Fibroblast of villous mesenchyme (primary cell): ENCODE measurements at places on chromosomes 1 and 21.

GRCh38 chr1:111988743-111989453 lies 570 bp downstream of the KCND3 start:
- DNase-seq: no peak

- no peak for DNase-seq
Observed at GRCh38 chr1:98196012-98196411, 275.2 kb upstream of the DPYD start.

GRCh38 chr1:17365293-17365692 lies 6.7 kb upstream of the PADI6 start:
- DNase-seq: no peak

- peak; percentile 85 for DNase-seq
Observed at GRCh38 chr1:172322219-172323061, 98.0 kb upstream of the C1orf105 start.

GRCh38 chr21:45109831-45110492 lies 35.6 kb downstream of the ADARB1 start:
- DNase-seq: no peak

GRCh38 chr1:101293461-101294051 lies 56.7 kb downstream of the S1PR1 start:
- DNase-seq: peak; percentile 35

DNA sequence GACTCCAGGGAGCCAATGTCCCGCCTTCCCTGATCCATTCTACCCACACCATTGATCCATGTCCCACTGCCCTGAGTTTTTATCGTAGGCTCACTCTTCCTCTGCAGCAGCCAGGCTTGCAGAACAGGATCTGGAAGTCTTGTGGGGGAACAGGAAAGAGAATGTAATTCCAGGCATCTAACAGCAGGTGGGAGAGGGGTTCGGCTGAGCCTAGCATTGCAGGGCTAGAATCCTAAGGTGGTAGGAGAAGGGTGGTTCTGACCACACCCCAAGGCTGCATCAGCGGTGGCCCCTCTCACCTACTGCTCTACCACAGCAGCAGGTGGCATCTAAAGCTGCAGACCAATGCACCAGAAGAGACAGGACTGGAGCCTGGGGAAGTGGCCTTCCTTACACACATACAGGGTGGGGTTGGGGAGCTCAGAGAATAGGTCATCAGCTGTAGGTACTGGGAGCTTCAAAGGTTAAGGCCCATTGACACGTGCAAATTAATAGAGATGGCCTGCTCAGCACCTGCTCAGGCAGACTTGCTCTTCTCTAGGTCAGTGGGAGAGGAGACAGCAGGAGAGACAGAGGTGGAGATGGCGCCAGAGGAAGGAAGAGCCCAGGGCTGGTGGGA lies 20.5 kb downstream of the KNCN start:
- DNase-seq: no peak

- DNase-seq: no peak
Observed at GRCh38 chr1:43348343-43348808, 10.4 kb upstream of the CDC20 start.

DNA sequence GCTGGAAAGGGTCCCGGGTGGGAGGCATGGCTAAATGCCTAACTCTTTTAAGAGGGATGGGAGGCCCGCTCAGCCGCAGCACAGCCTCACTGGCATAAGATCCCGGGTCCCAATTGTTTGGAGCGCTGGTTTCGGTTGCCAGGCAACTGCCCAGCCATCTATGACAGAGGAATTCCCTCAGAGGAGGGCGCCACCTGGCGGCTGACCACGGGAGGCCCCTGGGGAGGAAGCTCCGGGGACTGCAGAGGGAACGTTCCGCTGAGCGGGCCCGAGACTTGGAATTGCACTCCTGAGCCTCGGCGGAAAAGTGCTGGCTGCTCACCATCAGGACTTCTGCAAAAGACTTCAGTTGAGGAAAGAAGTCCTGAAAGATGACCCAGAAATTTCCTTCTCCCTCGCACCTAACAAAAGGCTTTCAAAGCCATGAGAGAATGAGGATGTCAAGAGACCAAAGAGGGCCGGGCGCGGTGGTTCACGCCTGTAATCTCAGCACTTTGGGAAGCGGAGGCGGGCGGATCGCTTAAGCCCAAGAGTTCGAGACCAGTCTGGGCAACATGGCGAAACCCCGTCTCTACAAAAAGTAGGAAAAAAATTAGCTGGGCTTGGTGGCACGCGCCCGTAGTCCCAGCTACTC lies 1.1 kb upstream of the ELAPOR1 start:
- DNase-seq: peak; percentile 91

DNA sequence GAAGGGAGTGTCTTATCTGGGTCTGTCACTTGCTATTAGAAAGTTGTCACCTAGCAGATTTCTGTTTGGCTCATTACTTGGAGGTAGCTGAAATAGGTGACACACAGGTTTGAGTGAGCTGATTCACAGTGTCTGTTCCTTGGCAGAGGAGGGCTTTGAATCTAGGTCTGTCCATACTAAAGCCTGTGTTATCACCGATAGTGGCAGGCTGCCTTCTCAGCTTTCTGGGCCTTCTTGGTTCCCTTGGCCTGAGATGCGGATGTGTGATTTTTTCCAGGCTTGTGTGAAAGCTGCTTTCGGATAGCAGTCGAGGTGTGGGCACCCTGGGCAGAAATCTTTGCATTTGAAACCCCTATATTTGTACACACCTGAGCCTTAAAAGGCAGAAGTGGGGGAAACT lies 73.9 kb downstream of the ACTL8 start:
- no peak for DNase-seq

GRCh38 chr1:13700521-13701270 lies 708 bp downstream of the PRDM2 start:
- peak; percentile 22 for DNase-seq

- DNase-seq: no peak
Observed at GRCh38 chr1:207808322-207808705, 56.5 kb downstream of the CD46 start.

DNA sequence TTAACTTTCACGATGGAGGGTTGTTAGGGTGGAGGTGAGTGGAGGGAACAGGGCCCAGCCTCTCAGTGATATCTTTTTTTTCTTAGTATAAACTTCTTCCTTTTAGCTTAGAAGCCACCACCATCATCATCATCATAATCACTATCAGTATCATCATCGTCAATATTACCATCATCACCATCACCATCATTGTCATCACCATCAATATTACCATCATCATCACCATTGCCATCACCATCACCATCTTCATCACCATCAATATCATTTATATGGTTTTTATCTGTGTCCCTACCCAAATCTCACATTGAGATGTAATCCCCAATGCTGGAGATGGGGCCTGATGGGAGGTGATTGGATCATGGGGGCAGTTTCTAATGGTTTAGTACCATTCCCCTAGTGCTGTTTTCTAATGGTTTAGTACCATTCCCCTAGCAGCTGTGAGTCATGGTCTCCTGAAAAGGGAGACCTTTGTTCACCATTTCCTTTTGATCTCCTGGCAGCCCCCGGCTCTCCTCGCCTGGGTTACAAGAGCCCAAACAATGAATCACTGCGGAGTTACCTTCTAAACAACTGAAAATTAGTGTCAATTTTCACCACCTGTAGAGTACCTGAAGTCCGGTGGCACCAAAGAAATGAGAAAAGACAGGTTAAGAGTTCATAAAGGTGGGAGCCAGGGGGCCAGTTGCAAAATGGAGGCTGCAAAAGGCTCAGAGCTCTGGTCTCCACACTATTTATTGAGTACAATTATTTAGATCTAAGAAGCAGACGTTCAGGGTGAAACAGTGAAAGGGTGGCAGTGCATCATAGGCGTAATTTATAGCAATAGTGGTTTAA lies 3.1 kb upstream of the PLA2G2E start:
- DNase-seq: no peak

DNA sequence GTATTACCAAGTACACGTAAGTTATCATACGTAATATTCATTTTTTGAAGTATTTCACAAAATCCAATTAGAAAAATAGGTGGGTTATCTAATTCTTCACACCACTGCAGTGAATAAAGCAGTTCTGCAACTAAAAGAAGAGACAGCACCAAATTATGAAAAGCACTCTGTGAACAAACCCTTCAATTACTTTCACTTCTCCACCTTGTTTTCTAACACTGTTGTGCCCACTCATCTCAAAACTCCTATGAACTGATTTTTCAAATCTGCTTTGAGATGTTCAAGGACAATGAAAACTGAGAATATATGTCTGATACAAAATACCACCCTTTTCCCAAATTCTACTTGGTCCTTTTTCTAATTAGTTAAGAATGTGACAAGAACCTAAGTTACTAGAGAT lies 39.4 kb downstream of the LTN1 start:
- DNase-seq: no peak

DNA sequence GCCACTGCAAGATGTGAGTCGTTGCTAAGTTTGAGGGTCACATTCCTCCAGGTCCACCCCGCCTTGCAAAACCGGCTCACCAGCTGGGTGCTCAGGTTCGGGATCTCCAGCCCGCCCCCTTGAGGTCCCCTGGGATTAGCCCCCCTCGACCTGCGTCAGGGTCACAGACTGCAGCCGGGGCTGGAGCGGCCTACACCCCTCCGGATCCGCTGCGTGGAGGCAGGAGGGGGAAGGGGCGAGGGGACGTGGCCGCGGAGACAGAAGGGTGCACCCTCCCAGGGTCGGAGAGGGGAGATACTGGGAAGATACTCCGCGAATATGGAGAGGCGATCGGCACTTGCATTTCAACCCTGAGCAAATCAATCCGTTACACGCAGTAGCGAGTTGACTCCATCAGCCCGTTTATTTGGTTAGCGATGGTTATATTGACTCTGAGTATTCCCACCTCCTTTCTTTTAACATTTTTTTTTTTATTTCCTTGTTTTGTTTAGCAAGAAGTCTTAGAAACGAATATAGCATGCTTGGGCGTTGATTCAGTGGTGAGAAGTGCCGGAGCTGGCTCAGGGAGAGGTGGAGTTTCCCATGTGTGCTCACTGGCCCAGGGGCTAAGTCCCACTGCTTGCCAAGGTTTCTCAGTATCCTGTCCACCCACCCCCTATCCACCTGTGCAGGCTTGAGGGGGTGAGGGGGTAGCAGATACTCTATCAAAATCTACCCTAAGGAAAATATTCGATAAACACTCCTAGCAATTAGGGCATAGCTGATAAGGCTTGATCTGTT lies 997 bp downstream of the IFNAR2 start:
- peak; percentile 45 for DNase-seq

GRCh38 chr1:152411134-152411533 lies 2.9 kb downstream of the CRNN start:
- DNase-seq: no peak

- DNase-seq: no peak
Observed at GRCh38 chr1:243849421-243850201, 432 bp downstream of the AKT3 start.

DNA sequence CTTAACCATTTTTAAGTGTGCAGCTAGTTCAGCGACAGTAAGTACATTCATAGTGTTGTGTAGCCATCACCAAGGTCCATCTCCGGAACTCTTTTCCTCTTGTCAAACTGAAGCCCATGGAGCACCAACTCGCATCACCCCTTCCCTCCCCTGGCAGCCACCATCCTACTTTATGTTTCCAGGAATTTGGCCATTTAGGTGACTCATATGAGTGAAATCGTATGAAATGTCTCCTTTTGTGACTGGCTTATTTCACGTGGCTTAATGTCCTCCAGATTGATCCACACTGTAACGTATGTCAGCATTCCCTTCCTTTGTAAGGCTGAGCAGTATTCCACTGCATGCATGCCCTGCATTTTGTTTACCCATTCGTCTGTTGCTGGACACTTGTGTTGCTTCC lies 2.5 kb downstream of the COL6A2 start:
- DNase-seq: peak; percentile 83

- DNase-seq: peak; percentile 24
Observed at GRCh38 chr1:204177133-204177532, 11.0 kb upstream of the REN start.

- no peak for DNase-seq
Observed at GRCh38 chr1:87918398-87918797, 589.7 kb downstream of the LMO4 start.

GRCh38 chr1:155077758-155078445 lies 735 bp upstream of the EFNA3 start:
- DNase-seq: no peak

GRCh38 chr1:21680381-21680780 lies 11.2 kb upstream of the RAP1GAP start:
- DNase-seq: peak; percentile 39

- peak; percentile 45 for DNase-seq
Observed at GRCh38 chr21:31366825-31367224, 22.8 kb upstream of the TIAM1 start.

GRCh38 chr1:161531986-161532643 lies 7.8 kb downstream of the HSPA6 start:
- DNase-seq: no peak

DNA sequence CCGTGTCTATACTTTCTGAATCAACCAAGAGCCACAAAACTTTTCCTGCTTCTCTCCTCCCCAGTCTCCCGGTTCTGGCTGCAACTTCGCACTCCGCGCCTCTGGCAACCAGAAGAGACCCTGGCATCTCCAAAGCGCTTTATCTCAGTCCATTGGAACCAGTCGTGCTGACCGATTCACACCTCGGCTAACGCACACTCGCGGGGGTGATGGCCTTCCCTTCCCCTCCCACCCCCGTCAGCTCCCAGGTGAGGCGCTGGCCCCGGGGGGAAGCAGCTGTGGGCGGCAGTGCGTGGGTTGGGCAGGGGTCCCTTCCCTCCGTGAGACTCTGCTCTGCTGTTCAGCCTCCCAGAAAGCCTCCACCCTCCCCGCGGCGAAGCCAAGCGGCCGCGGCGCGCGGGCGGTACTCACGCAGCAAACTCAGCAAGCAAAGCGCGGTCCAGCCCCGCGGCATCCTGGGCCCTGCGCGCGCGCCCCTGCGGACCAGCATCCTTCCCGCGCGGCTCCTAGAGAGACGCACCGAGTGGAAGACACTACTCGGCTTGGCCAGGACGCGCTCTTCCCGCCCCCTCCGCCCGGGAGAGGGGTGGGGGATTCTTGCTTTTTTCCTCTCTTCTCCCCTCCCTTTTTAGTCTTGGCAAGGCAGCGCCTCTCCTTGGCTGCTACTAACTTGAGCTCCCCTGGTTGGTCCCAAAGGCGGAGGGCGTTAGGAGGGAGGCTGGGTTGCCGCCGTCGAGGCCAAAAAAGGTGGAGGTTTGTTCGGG lies at the start of gene CD34:
CD34 (minus strand) TSS at position 535 of the 764 bp plus-strand sequence; CDS start at position 490, 45 bp downstream.
- no peak for DNase-seq

GRCh38 chr1:22133247-22133930 lies 9.5 kb downstream of the WNT4 start:
- no peak for DNase-seq

GRCh38 chr1:190940951-190941350 lies 463.3 kb upstream of the BRINP3 start:
- DNase-seq: no peak

- DNase-seq: no peak
Observed at GRCh38 chr1:209619696-209620486, 32.3 kb downstream of the LAMB3 start.

GRCh38 chr1:115456441-115456961 lies 118.5 kb upstream of the NGF start:
- no peak for DNase-seq

DNA sequence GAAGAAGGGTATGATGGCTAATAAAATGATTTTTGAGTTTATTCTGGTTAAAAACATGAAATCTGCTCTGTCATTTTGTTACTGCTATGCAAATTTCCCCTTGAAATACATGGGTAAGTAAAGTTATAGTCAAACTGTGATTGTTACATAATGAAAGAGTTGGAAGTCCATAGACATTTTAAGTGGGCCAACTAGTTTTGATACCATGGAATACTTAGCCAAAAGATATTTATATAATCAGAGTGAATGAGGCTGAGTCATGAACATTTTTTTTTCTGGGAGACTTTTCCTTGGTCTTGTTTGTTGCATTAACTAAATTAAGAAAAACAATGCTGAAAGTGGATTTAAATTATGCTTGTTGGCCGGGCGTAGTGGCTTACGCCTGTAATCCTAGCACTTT lies 58.2 kb upstream of the MPC2 start:
- no peak for DNase-seq
